ENCODE measurements at places on chromosomes 5 and 9.
A peak's percentile ranks its signal among the peaks of the same experiment; 100 is the strongest.

DNA sequence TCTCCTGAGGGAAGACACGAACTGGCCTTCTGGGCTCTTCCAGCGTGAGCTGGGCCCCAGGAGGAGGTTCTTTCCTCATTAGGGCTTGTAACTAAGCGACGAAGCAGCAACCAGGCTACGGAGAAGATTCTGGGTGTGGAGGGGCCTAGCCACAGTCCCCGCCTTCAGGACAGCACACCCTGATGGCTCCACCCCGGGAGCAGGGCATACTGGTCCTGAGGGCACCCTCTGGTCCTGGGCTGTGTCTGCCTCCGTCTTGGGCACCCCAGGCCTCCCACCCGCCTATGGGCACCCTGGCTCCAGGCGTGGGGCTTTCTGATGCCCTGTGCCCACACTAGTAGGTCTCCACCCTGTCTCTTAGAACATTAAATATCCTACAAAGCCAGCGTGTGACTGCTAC, 136.4 kb downstream of the OLFM1 start:
- DNase-seq, result no peak

DNA sequence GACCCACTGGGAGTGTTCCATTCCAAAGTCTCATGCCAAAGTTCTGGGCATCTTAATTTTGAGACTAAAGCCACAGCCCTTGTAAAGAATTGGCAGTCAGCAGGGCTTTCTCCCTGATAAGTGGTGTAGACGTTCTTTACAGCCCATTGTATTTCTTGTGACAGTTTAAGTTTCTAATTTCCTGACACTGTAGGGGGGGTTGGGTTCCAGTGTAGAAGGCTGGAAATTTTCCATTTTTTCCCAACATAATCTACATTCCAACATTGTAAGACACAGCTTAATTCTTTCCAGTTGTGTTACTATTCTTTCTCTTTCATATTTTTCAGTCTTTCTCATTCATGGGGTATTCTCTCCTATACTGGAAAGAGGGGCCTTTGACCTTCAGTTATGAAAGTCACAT, 121.1 kb downstream of the FBXL7 start:
- DNase-seq, result no peak

- DNase-seq, result peak; percentile 99
Observed at GRCh38 chr9:21836437-21837161, 34.2 kb downstream of the MTAP start.

GRCh38 chr5:138107213-138107612, 23.4 kb downstream of the WNT8A start:
- no peak for DNase-seq

All from mammary epithelial cell (primary cell).